Non-pigmented ciliary epithelial cell (primary cell): ENCODE measurements at places on chromosomes 1 and 21.

- no peak for DNase-seq
Measured at GRCh38 chr1:170853867-170854266, 81.5 kb upstream of the MROH9 start.

GRCh38 chr1:6425658-6426057 lies 1.1 kb downstream of the ESPN start:
- no peak for DNase-seq

- DNase-seq: peak; percentile 98
Measured at GRCh38 chr21:35138665-35139381, 89.7 kb upstream of the RUNX1 start.

DNA sequence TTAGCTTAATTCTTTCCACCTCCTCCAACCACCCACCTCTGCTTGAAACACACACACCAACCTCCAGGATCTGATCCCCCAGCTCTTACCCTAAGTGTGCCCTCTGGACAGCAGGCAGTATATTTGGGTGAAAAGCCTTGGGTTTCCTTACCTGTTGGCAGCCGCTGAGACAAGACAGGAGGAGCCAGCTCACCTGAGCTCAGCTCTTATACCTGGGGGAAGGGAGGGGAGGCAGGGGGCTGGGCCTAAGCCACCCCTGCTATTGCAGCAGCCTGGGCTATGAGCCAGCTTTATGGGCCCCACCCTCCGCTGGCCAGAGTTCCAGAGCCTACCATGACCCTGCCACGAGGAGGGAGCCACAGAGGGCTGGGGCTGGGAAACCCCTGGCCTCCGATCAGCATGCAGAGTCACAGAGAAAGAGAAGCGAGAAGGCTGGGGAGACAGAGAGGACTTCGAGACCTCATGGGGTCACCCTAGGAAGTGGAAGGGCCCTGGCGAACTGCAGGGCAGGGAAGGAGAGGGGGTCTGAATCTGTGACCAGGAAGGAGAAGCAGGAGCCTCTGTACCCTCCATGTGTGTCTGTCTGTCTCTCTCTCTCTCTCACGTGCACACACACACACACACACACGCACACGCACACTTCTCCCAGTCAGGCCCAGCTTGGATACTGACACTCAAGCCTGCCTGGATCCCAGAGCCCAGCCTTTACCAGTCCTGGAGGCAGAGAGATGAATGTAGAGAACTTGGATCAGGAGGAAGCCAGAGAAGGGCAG lies at the start of gene S100A14:
TSS of gene S100A14 (minus strand) at position 182 of the 773 bp plus-strand sequence. CDS start 467 bp downstream, outside the sequence.
- DNase-seq: no peak

GRCh38 chr21:33071770-33072306 lies 1.9 kb downstream of the OLIG1 start:
- DNase-seq: no peak

GRCh38 chr1:228841632-228842031 lies 106.4 kb downstream of the RHOU start:
- DNase-seq: no peak

GRCh38 chr1:37149296-37149695 lies 115.0 kb upstream of the GRIK3 start:
- DNase-seq: no peak

DNA sequence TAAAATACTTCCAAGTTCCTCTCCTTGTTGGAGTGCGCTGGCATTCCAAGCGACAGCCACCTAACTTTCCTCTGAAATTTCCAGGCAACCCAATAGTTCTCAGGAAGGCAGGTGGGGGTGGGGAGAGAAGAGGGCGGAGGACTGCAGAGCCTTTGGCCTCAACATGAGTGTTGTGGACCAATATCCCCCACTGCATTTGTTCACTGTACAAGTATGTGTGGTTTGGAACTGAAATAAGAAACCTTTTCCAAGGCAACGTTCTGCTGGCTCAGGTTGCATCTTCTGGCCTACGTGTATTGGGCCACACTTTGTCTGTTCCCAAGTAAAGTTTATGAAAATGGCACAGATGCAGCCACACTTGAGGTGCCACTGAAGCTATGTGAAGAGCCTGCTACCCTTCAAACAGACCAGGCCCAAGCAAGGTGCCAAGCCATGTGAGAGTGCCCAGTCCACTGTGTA lies 153.4 kb downstream of the DHRS3 start:
- DNase-seq: peak; percentile 99

DNA sequence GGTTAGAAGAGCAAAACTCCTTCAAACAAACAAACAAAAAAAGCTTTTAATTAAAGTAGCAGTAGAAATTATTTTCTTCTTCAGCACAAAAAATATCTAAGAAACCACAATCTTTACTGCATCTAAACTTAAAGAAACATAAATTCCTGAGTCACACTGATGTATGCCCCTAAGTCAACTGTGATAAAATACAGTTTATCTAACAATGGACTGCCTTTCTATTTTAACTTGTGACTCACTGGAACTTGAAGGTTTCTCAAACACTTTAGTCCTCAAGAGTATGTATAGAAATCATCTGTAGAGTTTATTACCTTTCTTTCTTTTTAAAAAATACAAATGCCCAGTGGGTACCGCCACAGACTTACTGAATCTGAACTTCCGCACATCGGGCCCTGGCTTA lies 86.2 kb downstream of the LBR start:
- no peak for DNase-seq

- no peak for DNase-seq
Measured at GRCh38 chr1:64570267-64570855, 100.4 kb downstream of the CACHD1 start.

DNA sequence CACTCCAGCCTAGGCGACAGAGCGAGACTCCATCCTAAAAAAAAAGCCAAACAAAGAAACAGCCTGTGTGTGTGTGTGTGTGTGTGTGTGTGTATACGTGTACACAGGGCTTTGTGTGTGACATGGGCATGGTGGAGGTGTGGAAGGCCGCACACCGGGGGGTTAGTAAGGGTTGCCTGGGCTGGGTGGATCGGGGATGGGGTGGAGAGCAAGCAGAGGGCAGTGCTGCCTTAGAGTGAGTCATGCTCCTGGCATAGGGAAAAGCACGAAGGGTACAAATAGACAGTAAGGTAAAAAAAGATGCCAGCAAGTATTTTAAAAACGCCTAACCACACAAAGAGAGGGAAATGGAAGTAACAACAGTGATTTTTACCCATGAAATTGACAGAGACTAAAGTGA lies 6.2 kb downstream of the PRMT2 start:
- no peak for DNase-seq

GRCh38 chr1:69567652-69568420 lies at the start of gene LRRC7:
LRRC7 (plus strand) TSS chr1:69567922; CDS start chr1:69568640, 718 bp downstream.
- DNase-seq: no peak

GRCh38 chr1:61279570-61279969 lies 197.2 kb downstream of the NFIA start:
- no peak for DNase-seq

DNA sequence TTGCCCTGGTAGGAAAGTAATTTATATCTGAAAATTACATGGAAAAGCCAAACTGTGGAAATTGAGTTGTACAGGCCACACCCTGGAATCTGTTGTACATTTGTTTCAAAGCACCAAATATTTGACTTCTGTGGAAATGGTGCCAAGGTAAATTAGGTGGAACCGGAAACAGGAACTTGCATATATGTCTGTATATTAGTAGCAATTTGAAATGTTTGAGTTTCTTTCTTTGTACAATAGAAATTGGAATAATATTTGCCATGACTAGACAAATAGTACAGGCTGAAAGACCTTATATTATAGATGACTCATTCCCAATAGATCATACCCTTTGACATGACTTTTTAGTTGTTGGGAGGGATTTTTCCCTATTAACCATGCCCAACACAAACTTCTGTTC lies 10.5 kb upstream of the TAF1A start:
- DNase-seq: no peak

GRCh38 chr1:3373175-3373574 lies 81.3 kb upstream of the ARHGEF16 start:
- no peak for DNase-seq

DNA sequence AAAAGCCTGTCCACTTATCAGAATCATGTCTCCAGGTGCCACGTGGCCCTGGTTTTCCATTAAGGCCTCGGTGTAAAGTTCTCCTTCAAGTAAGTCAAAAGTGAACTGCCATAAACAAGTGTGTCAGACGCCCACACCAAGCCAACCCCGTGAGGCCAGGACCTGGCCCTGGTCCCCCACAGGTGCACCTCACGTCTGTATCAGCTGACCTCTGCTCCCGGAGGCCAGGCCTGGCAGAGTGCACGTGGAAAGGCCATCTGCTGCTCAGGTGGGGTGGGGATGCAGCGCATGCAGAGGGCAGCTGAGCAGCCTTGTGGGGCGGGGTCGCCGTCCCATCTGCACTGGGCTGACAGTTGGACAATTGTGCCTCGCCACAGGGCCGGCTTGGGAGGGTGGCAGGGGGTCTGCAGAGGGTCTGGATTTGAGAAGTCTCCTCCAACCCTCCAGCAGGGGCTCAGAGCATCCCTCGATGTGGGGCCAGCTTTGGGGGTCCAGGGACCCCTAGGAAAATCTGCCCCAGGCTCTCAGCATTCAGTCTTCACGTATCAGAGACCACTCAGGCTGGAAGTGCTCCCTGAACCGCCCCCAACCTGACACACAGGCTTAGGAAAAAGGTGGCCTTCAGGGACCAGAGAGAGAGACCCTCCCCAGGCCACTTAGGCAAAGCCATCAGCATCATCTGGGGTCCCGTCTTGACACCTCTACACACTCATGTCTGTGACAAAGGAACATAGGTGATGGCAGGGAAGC lies 3.0 kb downstream of the SLC19A1 start:
- no peak for DNase-seq

- DNase-seq: no peak
Measured at GRCh38 chr1:52235646-52236045, 93.8 kb downstream of the ZFYVE9 start.

DNA sequence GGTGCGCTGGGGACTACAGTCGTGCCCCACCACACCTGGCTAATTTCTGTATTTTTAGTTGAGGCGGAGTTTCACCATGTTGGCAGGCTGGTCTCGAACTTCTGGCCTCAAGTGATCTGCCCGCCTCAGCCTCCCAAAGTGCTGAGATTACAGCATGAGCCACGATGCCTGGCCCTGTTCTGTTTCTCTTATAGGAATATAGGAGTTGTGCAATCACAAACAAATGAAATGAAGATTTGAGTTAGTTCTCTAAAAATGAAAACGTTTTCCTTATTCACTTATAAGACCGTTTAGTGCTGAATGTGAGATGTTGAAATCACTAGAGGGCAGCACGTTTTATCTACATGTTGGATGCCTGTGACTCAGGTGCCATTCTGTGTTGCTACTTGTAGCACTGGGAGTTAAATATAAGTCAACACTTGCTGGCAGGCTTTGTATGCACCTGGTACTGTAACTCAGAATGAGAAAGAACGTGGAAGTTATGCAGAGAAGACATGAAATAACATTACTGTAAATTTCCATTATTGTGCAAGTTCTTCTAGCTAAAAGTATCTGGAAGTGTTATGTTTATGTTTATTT lies 45.8 kb downstream of the MIGA1 start:
- peak; percentile 65 for DNase-seq

DNA sequence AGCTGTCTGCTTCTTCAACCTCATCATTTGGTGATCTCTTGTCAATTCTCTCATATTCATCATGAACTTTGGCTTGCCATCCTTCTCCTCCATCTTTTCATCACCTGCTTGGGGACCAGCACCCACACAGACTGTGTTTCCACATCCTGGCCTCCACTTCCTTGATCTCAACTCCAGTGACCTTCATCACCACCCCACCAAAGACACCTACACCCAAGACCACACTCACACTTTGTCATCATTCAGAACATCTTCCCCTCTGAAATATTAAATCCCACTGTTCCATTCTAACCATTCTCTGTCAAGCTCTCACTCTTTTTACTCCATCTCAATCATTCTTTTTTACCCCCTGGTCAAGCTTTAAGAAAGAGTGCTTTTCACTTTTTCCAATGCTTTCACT lies 115.5 kb upstream of the VAV3 start:
- DNase-seq: no peak

GRCh38 chr1:4149831-4150230 lies 249.8 kb upstream of the C1orf174 start:
- DNase-seq: no peak

DNA sequence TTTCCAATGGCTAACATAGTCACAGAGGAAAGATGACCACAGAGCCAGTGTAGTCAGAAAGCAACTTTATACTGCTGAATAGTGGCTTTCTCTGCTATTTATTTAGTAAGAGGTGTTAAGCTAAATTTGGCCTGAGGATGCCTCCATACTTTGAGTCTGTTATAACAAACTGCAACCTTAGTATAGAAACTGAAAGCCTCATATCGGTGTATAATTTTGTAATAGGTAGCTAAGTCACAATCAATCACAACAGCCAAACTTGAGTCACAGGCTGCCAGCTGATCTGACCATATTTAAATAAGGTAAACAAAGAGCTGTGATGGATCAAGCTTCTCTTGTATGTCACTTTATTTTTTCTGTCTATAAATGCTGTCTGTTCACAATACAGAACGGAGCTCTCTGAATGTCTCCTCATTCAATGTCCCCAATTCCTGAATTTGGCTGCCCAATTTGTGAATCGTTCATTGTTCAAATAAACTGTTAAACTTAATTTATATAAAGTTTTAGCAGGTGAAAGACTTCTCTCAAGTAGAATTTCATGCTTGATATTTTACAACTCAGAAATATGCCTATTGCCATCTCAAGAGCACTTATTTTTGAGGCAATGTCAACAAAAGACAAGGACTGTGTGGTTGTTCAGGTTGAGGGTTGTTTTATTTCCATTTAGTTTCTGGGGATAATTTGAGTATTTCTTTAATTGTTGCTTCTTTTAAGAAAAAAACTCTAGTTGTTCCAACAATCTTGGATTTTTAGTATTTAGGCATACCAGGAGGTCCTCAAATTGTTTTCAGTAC lies 339.7 kb upstream of the B3GALT2 start:
- no peak for DNase-seq

DNA sequence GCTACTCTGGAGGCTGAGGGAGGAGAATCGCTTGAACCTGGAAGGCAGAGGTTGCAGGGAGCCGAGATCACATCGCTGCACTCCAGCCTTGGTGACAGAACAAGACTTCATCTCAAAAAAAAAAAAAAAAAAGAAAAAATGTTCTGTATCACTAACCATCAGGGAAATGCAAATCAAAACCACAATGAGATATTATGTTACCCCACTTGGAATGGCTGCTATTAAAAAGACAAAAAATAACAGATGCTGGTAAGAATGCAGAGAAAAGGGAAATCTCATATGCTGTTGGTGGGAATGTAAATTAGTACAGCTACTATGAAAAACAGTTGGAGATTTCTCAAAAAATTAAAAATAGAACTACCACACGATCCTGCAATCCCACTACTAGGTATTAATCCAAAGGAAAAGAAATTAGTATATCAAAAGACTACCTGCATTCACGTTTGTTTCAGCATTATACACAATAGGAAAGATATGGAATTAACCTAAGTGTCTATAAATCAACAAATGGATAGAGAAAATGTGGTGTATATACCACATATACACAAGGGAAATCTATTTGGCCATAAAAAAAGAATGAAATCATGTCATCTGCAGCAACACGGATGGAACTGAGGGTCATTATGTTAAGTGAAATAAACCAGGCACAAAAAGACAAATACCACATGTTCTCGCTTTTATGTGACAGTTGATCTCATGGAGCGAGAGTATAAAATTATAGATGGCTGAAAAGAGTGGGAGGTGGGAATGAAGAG lies 62.6 kb downstream of the ABL2 start:
- no peak for DNase-seq

- no peak for DNase-seq
Measured at GRCh38 chr1:67846538-67846937, 13.3 kb upstream of the GNG12 start.
